ENCODE measurements at places on chromosomes 7 and 10.

DNA sequence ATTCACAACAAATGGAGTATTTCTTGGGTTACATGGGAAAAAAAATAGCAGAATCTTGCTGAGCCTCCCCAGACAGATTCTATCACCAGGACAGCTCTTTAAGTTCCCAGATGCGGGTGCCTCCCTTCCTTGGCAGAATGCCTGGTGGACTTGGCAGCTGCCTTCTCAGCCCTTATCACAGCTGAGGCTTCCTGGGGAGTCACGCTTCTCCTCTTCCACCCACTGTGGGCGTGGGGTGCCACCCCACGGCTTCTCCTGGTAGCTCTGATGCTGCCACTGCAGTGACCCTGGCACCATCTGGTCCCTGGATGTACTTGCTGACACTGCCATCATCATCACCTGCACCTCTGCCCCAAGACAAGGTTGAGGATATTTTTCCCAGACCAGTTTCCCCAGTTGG lies 16.2 kb upstream of the NME8 start:
- no peak for DNase-seq

- no peak for DNase-seq
These were observed 3.2 kb downstream of the NYAP1 start for GRCh38 chr7:100486753-100487446.

DNA sequence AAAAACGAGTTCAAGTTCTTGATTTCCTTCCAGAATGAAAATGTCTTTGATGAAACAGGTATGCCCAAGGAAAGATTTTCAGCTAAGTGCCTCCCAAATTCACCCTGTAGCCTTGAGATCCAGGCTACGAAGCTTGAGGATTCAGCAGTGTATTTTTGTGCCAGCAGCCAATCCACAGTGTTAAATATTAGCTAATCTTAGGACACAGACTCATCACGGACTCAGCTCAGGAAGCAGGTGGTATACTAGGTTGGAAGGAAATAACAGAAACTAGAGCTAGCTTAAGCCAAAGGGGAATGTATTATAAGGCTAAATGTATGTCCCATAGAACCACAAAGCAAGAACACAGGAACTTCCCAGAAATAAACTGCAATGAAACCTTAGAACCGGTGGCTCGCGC lies 151.0 kb upstream of the PRSS1 start:
- no peak for DNase-seq

GRCh38 chr7:84187813-84188510 lies 6.6 kb downstream of the SEMA3A start:
- no peak for DNase-seq

DNA sequence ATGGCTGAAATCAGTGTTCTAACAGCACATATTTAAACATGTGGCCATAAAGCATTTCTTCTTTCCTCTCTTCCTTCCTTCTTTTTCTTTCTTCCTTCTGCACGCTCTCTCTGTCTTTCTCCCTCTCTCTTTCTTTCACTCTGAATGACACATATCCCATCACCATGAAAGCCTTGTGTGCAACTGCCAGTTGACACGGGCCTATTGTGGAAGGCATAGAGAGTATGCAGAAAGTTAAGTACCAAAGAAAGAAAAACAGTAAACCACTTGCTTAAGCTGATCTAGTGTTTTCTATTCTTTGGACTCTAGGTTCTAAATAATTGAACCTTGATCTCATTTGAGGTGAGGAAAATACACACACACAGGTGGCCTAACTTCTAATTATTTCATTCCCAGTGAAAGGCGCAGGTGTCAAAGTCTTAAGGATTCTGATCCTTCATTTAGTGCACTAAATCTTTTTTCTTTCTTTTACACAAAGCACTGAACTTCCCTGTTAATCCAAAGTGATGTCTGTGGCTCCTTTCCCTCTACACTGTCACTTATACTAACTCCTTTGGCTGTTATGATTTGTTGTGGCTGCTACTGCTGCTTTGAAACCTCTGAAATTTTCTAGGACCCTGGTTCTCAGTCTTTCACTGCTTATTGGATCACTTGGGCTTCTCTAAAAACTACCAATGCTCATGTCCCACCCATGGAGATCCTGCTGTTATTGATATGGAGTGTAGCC lies 17.7 kb downstream of the DKK1 start:
- DNase-seq = no peak

DNA sequence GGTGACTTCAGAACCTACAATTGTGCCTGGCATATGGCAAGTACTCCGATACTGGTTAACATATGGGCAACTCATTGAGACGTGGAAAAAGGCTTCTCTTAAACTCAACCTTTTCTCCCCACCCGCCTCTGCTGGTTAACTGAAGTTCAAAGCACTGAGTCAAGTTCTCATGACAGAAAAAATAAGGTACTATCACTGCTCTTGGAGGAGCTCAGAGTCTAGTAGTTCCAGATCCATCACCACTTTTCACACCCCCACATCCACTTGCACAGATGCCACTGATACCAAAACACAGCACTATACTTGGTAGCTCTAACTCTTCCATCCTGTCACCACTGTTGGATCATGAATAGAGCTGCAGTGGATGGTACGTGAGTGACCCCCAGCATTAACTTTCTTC lies 36.2 kb downstream of the CCDC6 start:
- DNase-seq = no peak

GRCh38 chr7:48528646-48529045 lies 357.4 kb downstream of the ABCA13 start:
- no peak for DNase-seq

GRCh38 chr7:39184391-39184790 lies 206.7 kb downstream of the POU6F2 start:
- DNase-seq = no peak

GRCh38 chr7:75776295-75776971 lies 4.4 kb upstream of the CCL26 start:
- peak; percentile 5 for DNase-seq

DNA sequence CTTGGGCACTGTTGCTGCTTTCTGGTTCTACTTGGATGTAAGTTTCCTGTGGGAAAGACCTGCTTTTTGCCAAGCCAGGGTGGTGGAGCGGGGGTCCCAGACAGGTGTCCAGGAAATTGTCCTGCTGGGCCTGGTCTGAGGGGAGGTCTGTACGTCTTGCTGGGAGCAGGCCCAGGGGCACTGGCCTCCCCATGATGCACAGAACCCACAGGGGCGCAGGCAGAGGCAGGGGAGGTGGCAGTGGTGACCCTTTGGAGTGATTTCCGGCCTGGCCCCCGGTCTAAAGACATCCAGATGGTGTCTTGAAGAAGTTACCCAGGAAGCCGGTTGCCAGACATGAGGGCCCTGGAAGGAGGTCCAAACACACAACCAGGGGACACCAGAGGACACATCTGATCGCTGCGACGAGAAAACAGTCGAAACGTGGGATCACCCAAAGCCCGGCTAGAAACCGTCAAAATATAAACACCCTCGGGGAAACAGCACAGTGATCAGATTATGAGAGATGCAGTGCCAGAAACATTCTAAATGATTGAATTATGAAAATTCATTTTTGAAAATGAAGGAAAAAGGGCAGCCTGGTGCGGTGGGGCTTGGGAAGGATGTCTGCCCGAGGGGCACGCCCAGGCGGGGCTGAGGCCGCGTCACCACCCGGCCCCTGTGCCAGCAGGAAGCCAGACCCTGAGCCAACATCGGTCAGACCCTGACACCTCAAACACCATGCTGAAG lies 59.6 kb downstream of the TMEM270 start:
- DNase-seq = no peak

DNA sequence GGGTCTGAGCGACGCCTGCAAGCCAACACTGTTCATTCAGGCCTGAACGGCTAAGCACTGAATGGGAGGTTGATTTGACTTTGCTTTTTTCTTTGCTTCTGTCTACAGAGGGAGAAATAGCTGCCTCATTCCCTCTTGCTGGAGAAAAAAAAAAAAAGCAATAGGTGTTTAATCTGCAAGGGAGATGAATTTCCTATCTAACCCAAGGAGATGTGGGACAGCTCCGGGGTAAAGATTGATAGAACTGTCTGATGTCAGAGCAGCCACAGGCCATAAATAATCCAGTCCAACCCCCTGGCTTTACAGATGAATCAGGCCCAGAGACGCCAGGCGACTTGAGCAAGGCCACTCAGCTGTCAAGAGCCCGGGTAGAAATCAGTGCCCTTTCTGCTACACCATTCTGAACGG lies 168.0 kb downstream of the ARHGAP12 start:
- no peak for DNase-seq

DNA sequence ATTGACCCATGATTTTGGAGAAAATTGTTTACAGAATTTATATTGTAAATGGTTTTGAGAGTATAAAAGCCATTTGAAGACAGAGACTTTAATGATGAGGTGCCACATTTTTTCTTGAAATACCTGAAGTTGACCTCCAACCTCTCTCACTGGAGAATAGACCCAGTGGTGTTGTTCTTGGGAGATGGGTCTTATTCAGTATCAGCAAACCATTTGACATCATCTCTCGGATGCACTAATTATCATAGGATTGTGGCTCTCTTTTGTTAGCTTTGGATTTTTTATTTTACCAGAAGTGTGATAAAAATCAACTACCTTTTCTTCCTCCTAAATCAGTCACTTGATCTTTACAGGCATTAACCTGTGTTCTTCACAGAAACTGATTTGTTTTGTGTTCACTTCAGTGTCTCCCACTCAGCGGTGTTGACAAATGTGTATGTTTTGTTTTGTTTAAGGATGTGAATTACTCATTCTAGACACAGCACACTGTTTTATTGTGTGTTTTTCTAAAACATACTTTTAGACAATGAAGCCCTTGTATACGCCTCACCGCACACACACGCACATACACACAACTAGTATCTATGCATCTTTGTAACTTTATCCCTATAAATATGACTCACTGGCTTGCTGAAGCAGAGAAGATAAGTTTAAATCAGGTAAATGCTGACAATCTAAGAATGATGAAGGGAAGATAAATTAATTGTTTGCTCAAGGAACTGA lies 455.6 kb downstream of the INHBA start:
- DNase-seq = no peak

- DNase-seq = peak; percentile 74
These were observed at the start of gene OPTN for GRCh38 chr10:13099666-13100348. TSS of gene OPTN (plus strand) at chr10:13100163. CDS start at chr10:13109123, 8,960 bp downstream.

DNA sequence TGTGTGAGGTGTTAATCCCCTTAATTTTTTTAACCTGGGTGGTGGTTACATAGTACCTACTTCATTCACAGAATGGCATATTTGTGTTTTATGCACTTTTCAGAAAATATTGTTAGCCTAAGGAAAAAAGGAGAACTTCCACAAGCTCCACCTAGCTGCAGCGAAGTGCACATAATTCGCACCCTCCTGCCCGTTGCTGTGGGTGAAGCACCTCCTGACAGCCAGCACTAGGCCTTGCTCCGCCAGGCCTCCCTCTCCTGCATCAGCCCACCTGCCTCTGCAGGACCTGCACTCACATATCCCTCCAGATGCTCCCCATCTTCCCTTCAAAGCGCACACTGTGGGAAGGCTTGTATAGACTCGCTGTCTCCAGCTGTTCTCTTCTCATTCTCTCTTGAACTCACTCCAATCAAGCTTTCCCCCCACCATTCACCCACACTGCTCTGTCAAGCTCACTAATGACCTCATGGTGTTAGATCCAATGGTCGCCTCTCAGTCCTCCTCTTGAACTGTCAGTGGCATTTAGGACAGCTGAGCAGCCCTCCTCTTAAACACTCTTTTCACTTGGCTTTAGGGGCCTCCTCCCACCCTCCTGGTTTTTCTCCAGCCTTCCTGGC lies 20.7 kb upstream of the GRID1 start:
- DNase-seq = no peak

GRCh38 chr7:12529971-12530710 lies 40.4 kb upstream of the SCIN start:
- no peak for DNase-seq

- no peak for DNase-seq
These were observed 145.5 kb downstream of the TCF7L2 start for GRCh38 chr10:113095419-113096127.

DNA sequence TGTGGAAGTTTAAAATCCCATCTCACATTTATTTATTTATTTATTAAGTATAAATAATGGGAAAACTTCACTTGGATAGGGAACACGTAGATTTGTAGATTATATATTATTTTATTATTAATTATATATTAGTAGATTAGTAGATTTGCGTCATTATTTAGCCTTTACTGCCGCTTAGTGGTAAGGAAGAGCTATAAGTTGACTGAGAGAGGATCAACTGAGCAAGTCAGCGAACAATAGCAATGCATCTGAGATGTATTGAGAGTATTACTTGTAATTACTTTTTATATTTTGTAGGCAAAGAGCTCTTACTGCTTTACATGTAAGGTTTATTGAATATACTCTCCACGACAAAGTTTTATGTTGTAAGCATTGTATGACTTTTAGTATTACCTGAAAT lies 244.5 kb upstream of the ANKRD30A start:
- no peak for DNase-seq

- no peak for DNase-seq
These were observed 2.8 kb upstream of the KLF6 start for GRCh38 chr10:3787816-3788215.

GRCh38 chr10:7634142-7634894 lies 32.4 kb downstream of the ITIH5 start:
- no peak for DNase-seq

DNA sequence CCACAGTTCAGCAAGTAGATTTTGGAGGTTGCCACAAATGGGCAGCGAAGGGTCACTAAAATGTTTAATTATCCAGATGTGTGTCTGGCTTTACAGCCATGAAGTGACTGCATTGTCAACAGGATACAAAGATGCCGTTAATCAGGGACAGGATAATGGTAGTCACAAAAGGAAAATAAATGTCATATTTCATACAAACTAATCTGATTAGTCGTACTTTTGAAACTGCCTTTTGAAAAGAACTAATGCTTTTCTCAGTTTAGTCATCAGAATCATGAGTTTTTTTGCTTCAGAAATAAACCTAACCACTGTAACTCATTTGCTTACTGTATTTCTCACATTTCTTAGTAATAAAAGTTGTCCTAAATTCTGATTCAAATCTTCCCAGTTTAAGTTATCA lies 22.2 kb upstream of the WNT16 start:
- DNase-seq = no peak

- DNase-seq = no peak
These were observed 74.2 kb downstream of the MAD1L1 start for GRCh38 chr7:2158331-2159175.

DNA sequence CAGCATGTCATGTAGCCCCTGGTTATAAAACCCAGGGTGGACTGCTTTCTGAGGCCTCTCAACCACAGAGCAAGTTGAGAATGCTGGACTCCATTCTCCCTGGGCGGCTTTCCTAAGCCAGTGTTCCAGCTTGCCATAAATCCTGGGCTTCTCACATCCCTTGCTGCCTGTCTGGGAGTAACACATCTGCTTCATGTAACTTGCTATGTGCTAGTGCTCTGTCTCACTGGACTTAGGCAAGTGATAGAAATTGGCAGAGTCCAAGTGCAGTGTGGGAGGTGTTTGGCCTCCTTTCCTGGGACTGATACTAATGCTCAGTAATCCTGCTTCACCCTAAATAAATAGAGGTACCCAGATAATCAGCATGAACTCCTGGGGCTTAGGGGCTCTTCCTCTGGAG lies 277.1 kb upstream of the POM121L12 start:
- DNase-seq = no peak

- no peak for DNase-seq
These were observed 710 bp downstream of the RNLS start for GRCh38 chr10:88582411-88582805.

GRCh38 chr10:2890093-2890492 lies 177.3 kb upstream of the PFKP start:
- DNase-seq = no peak

All from T follicular helper cell (primary cell).